ENCODE measurements at places on chromosomes 13 and 19. TPM values are rescaled to one million over a fixed set of nuclear protein-coding genes. Genes with fewer than 3 reads are reported as not detected.

Gene FFAR1
- total RNA-seq, result not detected

Gene TRPC4
- total RNA-seq, result not detected

Gene ZNF442
- total RNA-seq, result 3.4 TPM

Gene ZNF221
- total RNA-seq, result 0.78 TPM

Gene GPR18
- total RNA-seq, result not detected

- H3K4me1 ChIP-seq, result no peaks in the 10 kb centered on the region
- DNase-seq, result no peak
- peaks cover 9% of the 10 kb centered on the region for H3K27me3 ChIP-seq
- H3K4me3 ChIP-seq, result no peak overlapping the region
These were observed 146.5 kb upstream of the SOX21 start for GRCh38 chr13:94858856-94859255.

DNA sequence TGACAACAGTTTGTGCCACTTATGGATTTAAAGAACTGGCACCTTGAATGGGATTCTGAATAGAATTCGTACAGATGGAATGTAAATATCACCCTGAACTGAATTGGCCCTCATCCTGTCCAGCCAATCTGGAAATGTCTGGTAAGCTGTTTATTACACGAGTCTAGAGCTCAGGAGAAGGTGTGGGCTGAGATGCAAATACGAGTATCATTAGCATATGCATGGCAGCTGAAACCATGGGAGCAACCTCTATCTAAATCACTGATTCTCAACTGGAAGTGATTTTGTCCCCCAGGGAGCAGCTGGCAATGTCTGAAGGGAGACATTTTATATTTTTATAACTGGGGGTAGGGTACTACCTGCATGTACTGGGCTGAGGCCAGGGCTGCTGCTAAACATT, 15.6 kb upstream of the VWA8 start:
- H3K4me1 ChIP-seq, result no peaks in the 10 kb centered on the region
- H3K4me3 ChIP-seq, result no peak overlapping the region
- DNase-seq, result no peak
- H3K27me3 ChIP-seq, result no peaks in the 10 kb centered on the region
- H3K27ac ChIP-seq, result no peak overlapping the region

GRCh38 chr13:100069278-100069677, 19.6 kb upstream of the PCCA start:
- H3K27ac ChIP-seq, result no peak overlapping the region
- no peak for DNase-seq
- no peaks in the 10 kb centered on the region for H3K4me1 ChIP-seq
- peaks cover 3% of the 10 kb centered on the region for H3K27me3 ChIP-seq
- H3K36me3 ChIP-seq, result no peaks in the 10 kb centered on the region
- H3K4me3 ChIP-seq, result no peak overlapping the region

GRCh38 chr19:28027116-28027515, 1185.8 kb downstream of the UQCRFS1 start:
- H3K36me3 ChIP-seq, result no peaks in the 10 kb centered on the region
- DNase-seq, result no peak
- H3K27me3 ChIP-seq, result no peaks in the 10 kb centered on the region
- H3K4me3 ChIP-seq, result no peak overlapping the region
- H3K27ac ChIP-seq, result no peak overlapping the region
- no peaks in the 10 kb centered on the region for H3K4me1 ChIP-seq

DNA sequence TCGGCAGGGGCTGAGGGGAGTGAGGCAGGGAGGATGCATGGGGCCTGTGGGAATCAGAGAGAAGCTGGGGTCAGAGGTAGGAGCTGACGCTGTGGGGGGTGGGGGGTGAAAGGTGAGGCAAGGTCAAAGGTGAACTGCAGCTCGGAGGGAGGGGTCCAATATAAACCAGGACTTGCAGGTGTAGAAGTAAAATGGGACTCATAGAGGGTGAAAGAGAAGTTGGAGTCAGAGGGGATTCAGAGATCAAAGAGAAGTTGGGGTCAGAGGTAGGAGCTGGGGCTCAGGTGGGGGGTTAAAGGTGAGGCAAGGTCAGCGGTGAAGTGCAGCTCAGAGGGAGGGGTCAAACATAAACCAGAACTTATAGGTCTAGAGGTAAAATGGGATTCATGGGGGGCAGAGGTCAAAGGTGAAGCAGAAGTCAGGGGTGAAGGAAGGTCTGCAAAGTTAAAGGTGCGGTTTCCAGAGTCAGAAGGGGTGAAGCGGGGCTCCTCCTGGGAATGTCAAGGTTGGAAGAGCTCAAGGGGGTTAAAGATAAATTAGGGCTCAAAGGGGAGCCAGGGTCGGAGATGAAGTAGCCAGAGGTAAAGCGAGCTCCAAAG, 7.6 kb downstream of the TUBB4A start:
- DNase-seq, result no peak
- no peak overlapping the region for H3K27ac ChIP-seq
- no peaks in the 10 kb centered on the region for H3K36me3 ChIP-seq
- H3K27me3 ChIP-seq, result no peaks in the 10 kb centered on the region
- peaks cover 11% of the 10 kb centered on the region for H3K4me1 ChIP-seq
- no peak overlapping the region for H3K4me3 ChIP-seq

GRCh38 chr13:23578411-23579071, 8.3 kb downstream of the TNFRSF19 start:
- peaks cover 16% of the 10 kb centered on the region for H3K4me1 ChIP-seq
- DNase-seq, result peak; percentile 66
- peak overlapping the region; percentile 50 for H3K4me3 ChIP-seq

DNA sequence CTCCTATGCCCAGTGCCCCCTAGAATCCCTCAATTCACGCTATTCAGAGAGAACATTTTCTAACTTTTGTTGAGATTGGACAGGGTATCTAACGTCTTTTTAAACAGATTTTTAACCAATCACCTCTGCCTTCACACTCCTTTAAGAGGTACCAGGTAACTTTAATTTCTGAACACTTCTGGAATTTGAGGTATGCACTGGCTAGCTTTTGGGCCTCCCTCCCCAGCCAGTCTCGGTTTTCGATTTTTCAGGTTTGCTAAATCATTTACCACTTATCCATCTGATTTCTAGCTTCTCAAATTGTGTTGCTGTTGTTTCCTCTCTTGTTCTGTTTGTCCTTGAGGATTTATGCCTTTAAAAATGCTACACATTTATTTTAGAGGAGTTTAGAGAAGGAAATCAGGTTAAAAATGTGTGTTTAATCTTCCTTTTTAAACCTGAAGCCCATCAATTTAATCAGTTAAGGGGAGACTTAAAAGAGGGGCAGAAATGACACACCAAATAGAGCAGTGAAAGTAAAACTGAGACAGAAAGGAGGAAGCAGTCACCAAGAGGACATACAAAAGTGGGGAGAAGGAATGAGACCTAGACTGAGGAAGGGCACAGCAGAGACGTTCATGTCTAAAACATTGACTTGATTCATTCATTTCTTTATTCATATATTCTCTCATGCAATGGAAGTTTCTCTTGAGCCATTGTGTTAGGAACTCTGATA, 139.6 kb upstream of the HTR2A start:
- no peaks in the 10 kb centered on the region for H3K36me3 ChIP-seq
- no peak for DNase-seq
- H3K4me1 ChIP-seq, result no peaks in the 10 kb centered on the region
- H3K27ac ChIP-seq, result no peak overlapping the region
- H3K27me3 ChIP-seq, result no peaks in the 10 kb centered on the region
